ENCODE measurements at places on chromosomes 6 and 20. TPM values are rescaled to one million over a fixed set of nuclear protein-coding genes. Genes with fewer than 3 reads are reported as not detected.

GRCh38 chr6:9504191-9504590, 910.7 kb downstream of the TFAP2A start:
- no peaks in the 10 kb centered on the region for H3K27me3 ChIP-seq
- H3K4me3 ChIP-seq, result no peak overlapping the region
- no peaks in the 10 kb centered on the region for H3K4me1 ChIP-seq
- no peak for DNase-seq
- no peaks in the 10 kb centered on the region for H3K36me3 ChIP-seq

DEFB124 gene
- total RNA-seq, result 0.62 TPM

DNA sequence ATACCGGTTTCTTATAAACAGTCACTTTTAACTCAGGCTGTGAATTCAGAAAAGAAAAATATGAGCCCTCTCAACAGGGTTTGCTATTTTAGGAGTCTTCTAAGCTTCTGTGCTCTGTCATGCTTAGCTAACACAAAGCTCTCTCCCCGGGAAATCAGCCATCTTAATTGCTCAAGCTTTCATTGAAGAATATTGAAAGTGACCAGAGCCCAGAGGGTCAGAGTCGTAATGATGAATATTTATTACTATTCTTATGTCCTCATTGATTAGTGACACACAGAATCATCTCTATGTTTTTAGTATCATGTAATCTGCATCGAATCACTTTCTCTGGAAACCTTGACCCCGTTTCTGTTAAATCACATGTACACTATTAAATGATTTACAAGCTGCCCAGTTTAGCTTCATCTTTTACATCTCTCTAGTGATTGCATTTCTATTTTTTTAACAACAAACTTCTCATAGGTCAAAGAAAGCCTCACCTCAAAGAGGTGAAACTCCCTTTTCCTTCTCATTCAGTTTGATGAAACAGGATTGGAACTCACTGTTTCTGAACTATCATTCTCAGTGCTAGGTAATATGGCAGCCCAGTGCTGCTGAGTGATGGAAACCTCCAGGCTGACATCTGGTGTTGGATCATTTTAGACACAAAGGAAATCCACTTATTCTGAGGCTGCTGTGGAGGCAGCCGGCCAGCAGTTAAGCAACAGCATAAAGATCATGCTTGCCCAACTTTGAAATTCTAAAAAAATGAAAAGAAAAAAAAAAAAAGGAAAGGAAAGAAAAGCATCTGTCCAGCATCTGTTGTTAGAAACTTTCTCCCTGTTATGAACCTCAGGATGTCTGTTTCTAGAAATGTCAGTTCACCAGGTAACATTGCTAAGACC, 96.3 kb downstream of the RFPL4B start:
- no peak overlapping the region for H3K27ac ChIP-seq
- no peak overlapping the region for H3K4me3 ChIP-seq
- peak; percentile 95 for DNase-seq
- no peaks in the 10 kb centered on the region for H3K27me3 ChIP-seq
- no peaks in the 10 kb centered on the region for H3K4me1 ChIP-seq

MCM8 gene
- total RNA-seq, result 10.3 TPM

DNA sequence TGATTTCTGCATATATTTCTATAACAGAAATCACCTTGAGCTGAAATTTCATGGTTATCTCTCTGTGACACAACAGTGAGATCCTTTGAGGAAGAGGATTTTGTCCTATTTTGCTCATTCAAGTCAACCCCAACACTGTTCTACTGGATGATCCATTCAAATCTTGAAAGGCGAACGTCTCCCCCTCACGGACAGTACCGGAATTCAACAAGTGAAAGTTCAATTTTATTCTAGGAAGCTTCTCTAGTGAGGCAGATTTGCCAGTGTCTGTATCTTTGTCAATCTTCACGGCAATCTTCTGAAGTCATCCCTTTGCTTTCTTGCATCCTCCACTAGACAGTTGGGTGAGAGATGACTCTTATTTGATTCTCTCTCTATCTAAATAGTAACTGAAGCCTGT, 91.7 kb upstream of the PDE7B start:
- no peak overlapping the region for H3K4me3 ChIP-seq
- peak; percentile 24 for DNase-seq
- no peaks in the 10 kb centered on the region for H3K4me1 ChIP-seq
- H3K36me3 ChIP-seq, result no peaks in the 10 kb centered on the region
- H3K27ac ChIP-seq, result no peak overlapping the region

GRCh38 chr20:46101957-46102356, 12.2 kb upstream of the NCOA5 start:
- H3K4me1 ChIP-seq, result no peaks in the 10 kb centered on the region
- H3K36me3 ChIP-seq, result no peaks in the 10 kb centered on the region
- no peak for DNase-seq
- H3K27me3 ChIP-seq, result peaks cover 42% of the 10 kb centered on the region
- H3K27ac ChIP-seq, result no peak overlapping the region

RNF182 gene
- total RNA-seq, result 0.53 TPM

E2F3 gene
- total RNA-seq, result 2.5 TPM

DNA sequence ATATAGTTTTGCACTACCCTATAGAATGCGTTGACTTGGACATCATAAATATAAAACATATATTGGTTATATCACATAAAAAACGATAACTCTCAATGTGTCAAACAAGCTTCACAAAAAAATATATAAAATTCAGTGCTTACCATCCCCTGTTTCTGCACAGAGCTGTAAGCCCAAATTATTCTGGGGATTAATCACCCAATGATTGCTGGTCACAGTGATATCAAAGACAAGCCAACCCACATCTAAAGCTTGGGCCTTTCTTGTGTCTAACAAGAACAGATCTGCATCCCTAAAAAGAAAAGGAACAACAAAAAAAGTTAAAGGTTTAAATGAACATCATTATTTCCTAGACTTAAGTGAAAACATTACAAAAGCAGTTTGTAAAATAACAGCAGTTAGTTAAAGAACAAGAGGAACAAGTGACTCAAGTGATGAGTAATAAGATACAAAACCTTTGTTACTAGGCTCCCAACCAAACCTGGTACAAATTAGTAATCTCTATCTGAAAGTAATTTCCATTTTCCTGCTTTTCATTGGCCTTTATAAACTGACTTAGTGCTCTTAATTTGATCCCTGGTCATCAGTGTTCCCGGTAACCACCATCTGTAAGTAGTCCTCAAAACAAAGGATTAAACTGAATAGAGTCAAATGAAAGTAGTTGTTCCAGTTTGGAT, 81.1 kb downstream of the BMP5 start:
- no peaks in the 10 kb centered on the region for H3K36me3 ChIP-seq
- no peaks in the 10 kb centered on the region for H3K27me3 ChIP-seq
- H3K4me1 ChIP-seq, result no peaks in the 10 kb centered on the region
- DNase-seq, result peak; percentile 36
- H3K27ac ChIP-seq, result no peak overlapping the region

GRCh38 chr20:50281831-50282591, 91.4 kb downstream of the CEBPB start:
- no peaks in the 10 kb centered on the region for H3K36me3 ChIP-seq
- H3K4me3 ChIP-seq, result no peak overlapping the region
- no peak overlapping the region for H3K27ac ChIP-seq
- peaks cover 54% of the 10 kb centered on the region for H3K4me1 ChIP-seq
- peaks cover 2% of the 10 kb centered on the region for H3K27me3 ChIP-seq

GRCh38 chr20:50037123-50037522, 54.3 kb downstream of the SNAI1 start:
- H3K4me3 ChIP-seq, result no peak overlapping the region
- DNase-seq, result no peak
- H3K27me3 ChIP-seq, result no peaks in the 10 kb centered on the region
- peaks cover 16% of the 10 kb centered on the region for H3K4me1 ChIP-seq
- no peak overlapping the region for H3K27ac ChIP-seq

C6orf58 gene
- total RNA-seq, result 0.09 TPM

DNA sequence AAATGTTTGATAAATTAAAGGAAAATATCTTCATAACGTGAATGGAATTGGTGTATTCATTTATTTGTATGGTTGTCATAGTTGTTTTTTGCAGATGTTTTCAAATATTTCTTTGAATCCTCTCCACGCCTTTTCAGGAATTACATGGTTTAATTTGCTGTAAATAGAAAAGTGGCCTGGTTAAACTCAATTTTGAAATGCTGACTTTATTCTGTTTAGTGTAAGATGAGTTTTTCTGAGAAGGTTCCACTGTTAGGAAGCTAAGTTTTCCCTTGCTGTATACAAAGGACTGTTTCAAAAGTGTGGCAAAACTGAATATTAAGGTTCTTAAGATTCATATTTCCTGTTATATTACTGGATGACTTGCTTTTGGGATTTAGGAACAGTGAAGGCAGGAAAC, 503 bp upstream of the ZC2HC1B start:
- DNase-seq, result peak; percentile 72
- H3K4me1 ChIP-seq, result peaks cover 5% of the 10 kb centered on the region
- H3K27me3 ChIP-seq, result no peaks in the 10 kb centered on the region

KPNA5 gene
- 20.4 TPM for total RNA-seq

DNA sequence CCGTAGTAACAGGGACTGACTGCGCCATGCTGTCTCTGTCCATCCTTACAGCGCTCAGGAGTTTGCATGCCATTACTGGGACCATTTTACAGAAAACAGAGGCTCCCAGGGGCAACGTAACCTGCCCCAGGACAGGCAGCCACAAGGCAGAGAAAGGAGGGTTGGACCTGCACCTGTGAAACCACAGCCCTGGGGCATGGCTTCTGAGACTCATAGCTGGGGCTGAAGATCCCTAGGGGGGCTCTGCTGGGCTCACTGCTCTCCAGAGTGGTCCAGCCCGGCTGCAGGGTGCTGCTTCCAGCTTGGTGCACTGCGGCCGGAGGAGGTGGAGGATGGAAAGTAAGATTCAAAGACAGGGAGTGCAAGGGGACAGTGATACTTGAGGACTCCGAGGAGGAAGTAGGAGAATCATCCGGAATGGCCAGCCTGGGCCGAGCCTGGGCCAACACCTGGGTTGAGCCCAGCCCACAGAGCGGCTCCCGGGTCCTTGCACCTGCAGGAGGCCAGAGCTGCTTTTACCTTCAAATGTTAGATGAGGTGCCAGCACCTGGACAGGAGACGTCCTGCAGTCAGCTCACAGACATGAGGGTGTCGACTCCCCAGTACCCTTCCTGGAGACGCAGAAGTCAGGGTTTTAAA, 183.2 kb downstream of the CDH4 start:
- peaks cover 36% of the 10 kb centered on the region for H3K27me3 ChIP-seq
- H3K27ac ChIP-seq, result no peak overlapping the region
- H3K4me1 ChIP-seq, result peaks cover 12% of the 10 kb centered on the region

GRCh38 chr6:6597682-6598081, 9.2 kb downstream of the LY86 start:
- no peaks in the 10 kb centered on the region for H3K27me3 ChIP-seq
- H3K4me3 ChIP-seq, result no peak overlapping the region
- no peaks in the 10 kb centered on the region for H3K36me3 ChIP-seq
- DNase-seq, result no peak
- no peak overlapping the region for H3K27ac ChIP-seq
- peaks cover 32% of the 10 kb centered on the region for H3K4me1 ChIP-seq

- DNase-seq, result no peak
- peaks cover 18% of the 10 kb centered on the region for H3K36me3 ChIP-seq
- H3K4me3 ChIP-seq, result no peak overlapping the region
- H3K27ac ChIP-seq, result no peak overlapping the region
- H3K27me3 ChIP-seq, result no peaks in the 10 kb centered on the region
Observed at GRCh38 chr20:20021835-20022234, 4.7 kb downstream of the NAA20 start.

DNA sequence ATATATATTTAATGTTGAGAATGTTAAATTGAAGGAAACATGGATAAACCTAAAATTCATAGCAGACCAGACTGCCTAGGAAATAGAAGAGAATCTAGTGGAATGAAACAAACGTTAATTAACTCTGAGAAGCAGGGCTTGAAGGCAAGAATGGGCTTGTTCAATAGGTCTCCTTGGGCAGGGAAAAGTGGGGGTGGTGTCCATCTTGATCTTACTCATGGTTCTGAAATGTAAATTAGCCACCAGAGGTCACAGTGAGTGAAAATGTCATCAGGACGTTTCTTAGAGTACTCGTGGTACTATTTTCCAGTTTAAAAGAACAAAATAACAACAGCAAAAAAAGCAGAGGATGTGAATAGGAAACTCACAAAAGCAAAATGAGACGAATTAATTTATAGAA, 66.8 kb upstream of the BTBD3 start:
- DNase-seq, result no peak
- no peaks in the 10 kb centered on the region for H3K27me3 ChIP-seq
- no peaks in the 10 kb centered on the region for H3K4me1 ChIP-seq
- no peak overlapping the region for H3K4me3 ChIP-seq
- H3K27ac ChIP-seq, result no peak overlapping the region

MDFI gene
- 77.4 TPM for total RNA-seq

KIAA1755 gene
- 8.7 TPM for total RNA-seq

- no peaks in the 10 kb centered on the region for H3K36me3 ChIP-seq
- peaks cover 4% of the 10 kb centered on the region for H3K4me1 ChIP-seq
- DNase-seq, result no peak
- no peaks in the 10 kb centered on the region for H3K27me3 ChIP-seq
- H3K27ac ChIP-seq, result no peak overlapping the region
- H3K4me3 ChIP-seq, result no peak overlapping the region
Observed at GRCh38 chr6:168408504-168409136, 32.4 kb upstream of the SMOC2 start.

SYCP2 gene
- total RNA-seq, result 3.1 TPM

- H3K27me3 ChIP-seq, result no peaks in the 10 kb centered on the region
- no peaks in the 10 kb centered on the region for H3K36me3 ChIP-seq
Observed at GRCh38 chr6:2477250-2477649, 231.8 kb upstream of the GMDS start.

- H3K36me3 ChIP-seq, result no peaks in the 10 kb centered on the region
- peaks cover 13% of the 10 kb centered on the region for H3K4me1 ChIP-seq
- no peak overlapping the region for H3K27ac ChIP-seq
- no peaks in the 10 kb centered on the region for H3K27me3 ChIP-seq
- DNase-seq, result no peak
- no peak overlapping the region for H3K4me3 ChIP-seq
Observed at GRCh38 chr6:53284901-53285300, 63.8 kb downstream of the ELOVL5 start.

C20orf141 gene
- total RNA-seq, result not detected

DNA sequence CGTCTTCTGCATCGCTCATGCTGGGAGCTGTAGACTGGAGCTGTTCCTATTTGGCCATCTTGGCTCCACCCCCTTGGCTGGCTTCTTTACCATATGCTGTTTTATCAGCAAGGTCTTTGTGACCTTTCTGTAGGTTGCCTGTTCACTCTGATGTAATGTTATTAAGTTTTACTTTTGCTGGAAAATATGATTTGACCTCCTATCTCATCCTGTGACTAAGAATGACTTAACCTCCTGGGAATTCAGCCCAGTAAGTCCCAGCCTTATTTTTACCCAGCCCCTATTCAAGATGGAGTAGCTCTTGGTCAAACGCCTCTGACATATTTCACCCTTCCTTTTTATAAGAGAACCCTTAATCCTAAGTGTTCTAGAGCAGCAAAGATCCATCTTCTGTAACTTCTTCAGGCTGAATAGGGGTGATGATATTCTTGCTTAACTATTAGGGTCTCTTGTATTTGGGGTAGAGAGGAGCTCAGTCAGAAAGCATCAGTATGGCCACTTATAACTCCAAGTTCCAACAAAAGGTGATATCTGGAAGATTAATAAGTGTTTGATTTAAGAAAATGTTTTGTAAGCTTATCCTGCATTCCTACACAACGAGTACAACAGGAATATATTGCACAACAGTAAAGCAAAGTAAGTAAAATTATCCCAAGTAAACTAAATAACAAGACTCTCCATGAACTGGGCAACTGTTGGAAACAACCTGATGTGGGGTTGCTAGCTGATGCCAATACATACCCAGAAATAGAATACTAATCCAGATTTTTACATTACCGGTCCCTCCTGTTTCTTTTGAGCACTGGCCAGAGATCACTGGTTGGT, 23.1 kb upstream of the HMGN3 start:
- H3K27ac ChIP-seq, result no peak overlapping the region
- H3K36me3 ChIP-seq, result no peaks in the 10 kb centered on the region
- no peaks in the 10 kb centered on the region for H3K27me3 ChIP-seq
- no peak overlapping the region for H3K4me3 ChIP-seq
- DNase-seq, result no peak

CARMIL1 gene
- 4.3 TPM for total RNA-seq

SRMS gene
- total RNA-seq, result not detected
